ENCODE measurements at places on chromosomes 5 and 9.

- peak; percentile 78 for DNase-seq
Measured at GRCh38 chr9:137319739-137320551, 17.9 kb upstream of the NRARP start.

DNA sequence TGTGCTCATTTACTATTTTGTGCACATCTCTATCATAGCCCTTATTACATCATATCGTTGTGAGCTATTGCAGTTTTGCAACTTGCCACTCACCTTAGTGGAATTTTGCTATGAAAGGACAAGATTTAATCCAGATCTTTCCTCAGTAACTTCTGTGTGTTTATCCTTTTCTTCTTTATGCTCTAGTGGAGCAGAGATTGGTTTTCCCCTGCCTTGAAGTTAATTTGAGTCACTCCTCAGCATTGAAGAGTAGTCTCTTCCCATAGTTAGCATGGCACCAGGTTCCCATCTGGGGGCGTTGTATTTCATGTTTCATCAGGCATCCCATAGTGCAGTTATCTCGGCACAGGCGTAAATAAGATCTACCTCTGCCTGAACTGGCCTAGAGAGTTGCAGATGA is 510.4 kb downstream of the PSAT1 start:
- no peak for DNase-seq

DNA sequence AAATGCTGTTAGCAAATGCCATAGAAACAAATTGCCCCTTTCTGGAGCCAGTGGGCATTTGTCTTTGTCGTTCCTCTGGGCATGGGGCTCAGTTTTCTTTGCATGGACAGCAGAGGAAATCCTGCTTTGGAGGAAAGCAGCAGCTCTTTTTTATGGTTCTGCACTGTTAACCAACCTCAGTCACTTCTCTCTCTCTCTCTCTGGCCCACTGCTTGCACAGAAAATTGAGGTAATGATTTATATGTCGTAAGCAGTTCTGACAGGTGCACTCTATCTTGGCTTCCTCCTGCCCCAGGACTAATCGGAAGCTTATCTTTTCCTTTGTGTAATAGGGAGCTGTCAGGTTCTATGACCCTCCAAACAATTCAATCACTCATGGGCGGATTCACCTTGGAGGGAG is 159.6 kb upstream of the GPR151 start:
- DNase-seq: no peak

- DNase-seq: no peak
Measured at GRCh38 chr9:82284758-82285157, 296.2 kb downstream of the SPATA31D1 start.

DNA sequence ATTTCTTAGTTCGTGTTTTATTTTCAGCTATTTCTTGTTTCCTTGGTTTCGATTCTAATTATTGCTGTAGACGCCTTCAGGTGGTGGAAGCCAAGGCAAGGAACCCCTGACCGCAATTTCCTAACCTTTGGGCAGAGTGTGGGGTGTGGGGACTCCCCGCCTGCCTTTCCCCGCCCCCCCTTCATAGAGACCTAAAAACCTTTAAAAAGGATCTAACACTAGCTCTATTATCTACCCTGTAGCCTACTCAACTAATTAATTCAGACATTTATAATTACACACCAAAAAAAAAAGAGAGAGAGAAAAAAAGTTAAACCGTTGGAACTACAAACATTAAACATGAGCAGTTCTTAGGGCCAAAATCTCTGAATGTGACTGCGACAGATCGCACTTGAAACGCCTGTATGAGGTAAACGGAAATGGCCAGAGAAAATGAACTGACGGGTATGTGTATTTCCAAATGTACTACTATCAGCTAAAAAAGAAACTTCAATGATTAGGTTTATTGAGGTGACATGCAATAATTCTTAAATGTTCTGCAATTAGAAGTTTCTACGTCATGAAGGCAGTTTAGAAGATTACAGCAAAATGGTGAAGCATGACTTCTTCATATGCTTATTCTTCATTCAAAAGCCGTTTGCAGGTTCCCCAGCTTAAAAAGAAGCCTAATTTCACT is 19.0 kb upstream of the FER start:
- DNase-seq: no peak

GRCh38 chr5:166370928-166371690 is 1920.3 kb upstream of the WWC1 start:
- no peak for DNase-seq

DNA sequence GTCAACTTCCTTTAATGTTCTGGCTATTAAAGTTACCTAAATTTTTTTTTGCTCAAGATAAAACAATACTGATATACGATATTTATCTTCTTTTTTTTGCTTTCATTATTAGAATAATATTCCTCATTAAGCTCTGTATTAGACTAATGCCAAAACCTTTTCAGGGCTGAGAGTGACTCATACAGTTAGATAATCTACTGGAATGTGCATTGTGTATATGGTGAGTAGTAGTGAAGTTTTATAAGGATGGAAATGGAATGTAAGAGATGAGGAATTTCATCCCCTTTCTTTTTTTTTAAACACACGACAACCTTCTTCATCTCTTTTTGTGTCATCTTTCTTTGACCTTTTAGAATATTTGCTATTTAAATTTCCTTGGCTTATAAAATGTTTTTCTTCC is 268.6 kb downstream of the ISL1 start:
- DNase-seq: no peak

DNA sequence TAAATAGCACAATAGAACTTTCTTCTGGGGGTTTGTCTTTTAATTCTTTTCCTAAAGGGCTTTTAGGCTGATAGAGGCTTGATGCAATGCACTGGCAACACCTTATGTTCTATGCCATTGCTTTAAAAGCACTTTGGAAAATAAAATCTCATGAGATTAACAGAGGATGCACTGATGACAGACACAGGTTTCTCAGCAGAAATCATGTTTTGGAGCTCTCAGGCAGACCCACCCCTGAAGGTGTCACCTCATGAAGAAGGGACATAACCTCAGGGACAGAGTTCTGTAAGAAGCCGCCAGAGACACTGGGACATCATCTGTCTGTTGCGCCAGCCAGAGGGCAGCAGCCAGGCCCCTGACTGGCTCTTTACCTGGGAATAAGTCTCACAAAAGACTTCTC is 27.7 kb downstream of the SLC22A5 start:
- no peak for DNase-seq

GRCh38 chr9:89452561-89452960 is 45.4 kb downstream of the SEMA4D start:
- peak; percentile 41 for DNase-seq

DNA sequence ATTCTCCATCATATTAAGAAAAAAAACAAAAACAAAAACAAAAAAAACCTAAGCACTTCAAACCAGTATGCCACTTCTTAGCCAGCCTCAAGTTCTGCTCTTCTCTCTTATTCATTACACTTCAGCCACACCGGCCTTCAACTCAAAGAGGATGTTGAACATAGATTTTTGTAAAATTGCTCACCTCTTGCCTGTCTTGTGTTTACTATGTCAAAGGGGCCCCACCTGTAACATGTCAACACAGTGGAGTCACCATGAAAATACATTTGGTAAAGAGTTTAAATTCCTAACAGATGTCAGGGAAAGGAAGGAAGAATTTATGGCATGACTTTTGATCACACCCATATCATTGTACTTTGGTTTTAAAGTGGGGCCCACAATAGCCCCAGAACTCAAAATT is 121.1 kb upstream of the GHR start:
- no peak for DNase-seq
